T-helper 9 cell (primary cell): ENCODE measurements at places on chromosomes 3 and 15.

DNA sequence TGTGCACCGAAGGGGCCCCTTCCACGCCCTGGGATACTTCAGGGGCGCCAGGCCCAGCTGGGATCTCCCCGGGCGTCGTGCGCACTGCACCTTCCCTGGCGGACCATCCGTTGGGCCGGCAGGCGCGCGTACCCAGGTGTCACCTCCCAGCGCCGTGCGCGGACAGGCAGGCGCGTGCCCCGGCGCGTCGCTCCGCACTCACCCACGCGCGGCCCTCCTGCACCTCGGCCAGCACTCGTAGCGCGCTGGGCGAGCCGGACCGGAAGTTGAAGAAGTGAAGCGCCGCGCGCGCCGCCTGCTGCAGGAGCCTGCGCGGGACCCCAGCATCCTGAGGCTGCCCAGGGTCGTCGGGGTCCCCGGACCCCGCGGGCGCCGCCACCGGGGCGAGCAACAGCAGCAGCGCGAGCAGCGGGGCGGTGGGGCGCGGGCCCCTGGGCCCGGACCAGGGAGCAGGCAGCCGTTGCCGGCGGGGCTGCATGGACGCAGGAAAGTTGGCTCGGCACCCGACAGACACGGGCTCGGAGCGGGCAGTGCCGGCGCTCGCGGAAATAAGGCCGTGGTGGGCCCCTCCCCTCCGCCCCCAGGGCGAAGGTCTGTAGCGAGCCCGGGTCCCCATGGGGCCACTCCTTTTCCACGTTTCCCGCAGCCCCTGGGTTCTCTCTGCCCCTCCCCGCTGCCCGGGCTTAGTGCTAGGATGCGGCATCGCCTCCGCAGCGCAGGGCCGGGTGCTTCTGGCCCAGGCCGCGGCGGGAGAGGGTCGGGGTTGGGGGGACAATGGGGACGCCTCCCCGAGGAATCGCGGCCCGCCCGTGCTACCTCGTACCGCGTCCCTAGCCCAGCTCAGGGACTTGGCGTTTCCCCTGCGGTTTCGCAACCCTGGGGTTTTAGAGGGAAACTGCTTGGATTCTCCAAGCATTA is at the start of gene RARRES1:
Gene RARRES1, minus strand, starts transcription at position 520 of the 918 bp plus-strand sequence. Its CDS starts 42 bp downstream, at position 478.
- no peak for DNase-seq

DNA sequence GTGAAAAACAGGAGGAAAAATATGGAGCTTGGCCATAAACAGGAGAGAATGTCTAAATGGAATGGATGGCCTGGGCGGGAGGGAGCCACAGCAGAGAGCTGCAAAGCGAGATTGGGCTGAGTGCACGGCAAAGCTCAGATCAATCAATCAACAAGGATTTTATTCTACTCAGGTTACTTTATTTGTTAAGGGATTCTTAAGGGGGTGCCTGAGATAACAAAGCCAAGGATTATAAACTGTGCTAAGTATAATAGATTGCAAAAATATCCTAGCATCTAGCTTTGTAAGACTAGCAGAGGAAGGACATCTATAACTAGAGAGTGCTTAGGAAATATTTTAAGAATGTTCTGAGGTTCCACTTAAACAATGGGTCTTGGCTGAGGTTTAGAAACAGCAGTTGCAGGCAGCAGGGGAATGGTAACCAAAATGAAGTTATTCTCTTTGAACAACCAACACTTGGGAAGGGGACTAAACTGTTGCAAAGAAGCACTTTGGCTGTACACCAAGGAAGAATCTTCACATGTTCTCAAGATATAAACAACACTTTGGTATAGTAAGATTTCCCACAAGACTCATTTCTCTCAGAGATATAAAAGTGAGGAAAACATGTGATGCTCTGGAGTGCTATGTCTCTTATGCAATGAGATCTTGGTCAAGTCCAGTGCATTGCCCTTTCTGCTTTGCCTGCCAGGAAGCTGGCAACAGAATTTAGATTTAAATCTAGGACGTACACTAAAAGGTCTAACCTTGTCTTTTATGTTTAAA is 35.5 kb downstream of the TMEM212 start:
- no peak for DNase-seq

GRCh38 chr3:113057117-113057516 is 66.3 kb downstream of the GTPBP8 start:
- DNase-seq = no peak

DNA sequence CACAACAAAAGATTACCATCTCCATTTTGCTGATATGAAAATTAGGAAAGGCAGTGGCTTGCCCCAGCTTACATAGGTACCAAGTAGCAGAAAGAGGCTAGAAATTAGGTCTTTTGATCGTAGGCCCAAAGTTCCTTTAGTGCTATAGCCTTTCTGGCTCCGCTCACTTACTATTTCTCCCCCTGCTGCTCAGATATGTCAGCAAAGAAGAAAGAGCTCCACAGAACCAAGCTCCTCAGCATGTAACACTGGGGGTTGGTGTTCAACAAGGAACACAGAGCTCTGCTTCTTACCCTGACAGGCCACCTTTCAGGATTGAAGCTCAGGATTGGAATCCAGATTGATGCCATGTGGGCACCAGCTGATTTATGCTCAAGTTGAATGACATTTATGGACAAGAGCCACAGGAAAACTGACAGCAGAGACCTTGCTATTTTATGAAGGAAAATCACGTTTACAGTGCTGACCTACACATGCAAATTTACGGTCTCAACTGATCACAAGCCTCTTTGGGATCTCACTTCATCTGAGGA is 6.1 kb upstream of the IL12A start:
- DNase-seq = no peak

DNA sequence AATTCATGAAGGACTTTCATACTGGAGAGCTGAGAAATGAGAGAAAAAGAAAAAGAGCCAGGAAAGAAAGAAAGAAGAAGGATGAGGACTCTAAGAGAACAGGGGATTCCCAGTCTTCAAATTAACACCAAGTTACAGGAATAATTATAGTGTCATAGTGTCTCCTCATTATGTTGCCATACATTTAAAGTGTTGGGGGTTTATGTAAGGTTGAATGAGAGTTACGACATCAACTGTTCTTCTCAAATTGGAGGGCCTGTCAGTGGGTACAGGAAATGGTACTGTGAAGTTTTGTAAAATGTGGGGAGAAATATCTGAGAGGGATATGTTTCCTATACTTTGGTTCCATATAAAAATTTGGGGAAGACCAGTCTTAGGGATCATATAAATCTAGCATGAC is 12.3 kb upstream of the CD200 start:
- DNase-seq = no peak

DNA sequence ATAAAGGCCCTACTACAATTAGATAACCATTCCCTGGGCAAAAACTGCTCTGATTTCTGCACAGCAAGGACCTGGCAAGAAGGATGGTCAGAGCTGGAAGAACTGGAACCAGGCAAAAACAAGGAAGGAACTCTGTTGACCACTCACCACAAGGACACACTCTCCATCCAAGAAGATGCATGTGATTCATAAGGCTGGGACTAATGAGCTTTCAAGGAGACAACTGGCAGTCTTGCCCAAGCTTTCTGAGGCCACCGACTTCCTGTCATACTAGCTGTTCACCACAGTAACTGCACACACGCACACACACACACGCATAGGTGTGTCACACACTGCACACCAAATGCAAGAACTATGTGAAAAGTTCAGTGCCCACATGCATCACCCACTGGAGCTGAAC is 256.6 kb downstream of the OCA2 start:
- no peak for DNase-seq

GRCh38 chr3:145422556-145422955 is 738.4 kb downstream of the PLOD2 start:
- DNase-seq = no peak

GRCh38 chr15:70509731-70510143 is 253.6 kb downstream of the UACA start:
- no peak for DNase-seq

GRCh38 chr15:34855413-34855812 is 60.1 kb upstream of the ACTC1 start:
- DNase-seq = no peak

GRCh38 chr3:82610236-82610635 is 848.8 kb upstream of the GBE1 start:
- no peak for DNase-seq

- DNase-seq = no peak
Observed at GRCh38 chr3:187228740-187229139, 31.5 kb downstream of the RTP1 start.

GRCh38 chr3:16289144-16289889 is 24.3 kb downstream of the OXNAD1 start:
- DNase-seq = no peak

- peak; percentile 57 for DNase-seq
Observed at GRCh38 chr15:81293728-81294515, 30.0 kb downstream of the STARD5 start.

DNA sequence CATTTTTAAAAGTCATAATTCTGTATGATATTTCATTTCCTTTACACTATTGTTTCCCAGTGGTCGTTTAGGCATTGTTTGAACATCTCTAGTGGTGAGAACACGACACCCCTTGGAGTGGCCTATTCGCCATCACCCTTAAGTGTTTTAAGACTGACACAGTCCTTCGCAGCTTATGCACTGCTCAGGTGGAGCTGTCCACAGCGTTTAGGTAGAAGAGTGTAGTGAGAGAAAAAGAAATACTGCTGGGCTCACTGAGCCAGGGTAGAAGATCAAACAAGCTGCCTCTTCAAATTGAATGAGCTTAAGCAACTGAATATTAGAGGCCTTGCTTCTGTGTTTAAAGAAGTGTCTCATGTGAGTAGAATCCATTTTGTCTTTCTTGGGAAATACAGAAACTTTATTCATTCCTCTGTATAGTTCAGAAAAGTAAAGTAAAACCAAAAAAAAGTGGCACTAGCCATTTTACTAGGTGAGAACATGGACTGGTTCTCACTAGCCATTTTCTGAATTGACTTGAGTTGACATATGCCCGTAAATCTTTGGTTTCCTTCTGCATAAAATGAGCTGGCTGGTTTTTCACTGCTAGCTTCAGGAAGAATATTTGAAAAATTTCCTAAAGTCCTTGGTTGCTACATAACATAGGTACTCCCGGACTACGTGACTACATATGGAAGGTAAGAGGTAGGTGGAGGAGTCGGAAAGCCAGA is 155.9 kb downstream of the P3H2 start:
- no peak for DNase-seq

DNA sequence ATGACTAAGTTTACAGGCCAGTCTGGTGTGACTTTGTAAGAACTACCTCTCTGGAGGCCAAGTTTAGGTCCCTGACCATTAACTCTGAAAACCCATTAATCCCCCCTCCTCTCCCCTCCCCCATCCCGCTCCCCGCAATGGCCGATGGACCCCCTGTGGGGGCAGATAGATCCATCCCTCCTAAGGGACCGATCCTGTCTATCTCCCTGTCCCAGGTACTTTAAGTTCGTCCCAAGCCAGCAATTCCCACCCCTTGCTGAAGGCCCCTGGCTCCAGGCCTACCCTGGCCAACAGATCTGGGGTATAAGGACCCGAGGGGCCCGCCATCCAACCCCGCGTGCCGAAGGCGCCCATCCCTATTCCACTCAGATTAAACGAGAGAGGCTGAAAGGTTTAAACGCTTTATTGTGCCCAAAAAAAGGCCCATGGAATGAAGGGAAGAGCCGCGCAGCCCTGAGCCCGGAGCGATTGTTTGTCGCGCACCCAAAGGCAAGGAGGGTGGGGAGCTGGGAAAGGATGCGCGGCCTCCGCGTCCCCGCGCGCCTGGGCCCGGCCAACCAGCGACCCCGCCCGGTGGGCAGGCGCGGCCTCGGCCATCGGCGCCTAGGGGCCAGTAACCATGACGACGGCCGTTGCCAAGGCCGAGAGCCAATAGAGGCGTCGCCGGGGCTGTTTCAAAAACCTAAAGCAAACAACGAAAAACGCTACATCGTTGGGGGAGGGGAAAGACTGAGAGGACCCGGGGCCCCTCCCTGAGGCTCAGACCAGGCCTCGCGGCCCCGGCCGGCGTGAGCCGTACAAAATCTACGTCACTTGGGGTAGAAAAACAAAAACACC is 35.9 kb downstream of the HMCES start:
- DNase-seq = no peak

DNA sequence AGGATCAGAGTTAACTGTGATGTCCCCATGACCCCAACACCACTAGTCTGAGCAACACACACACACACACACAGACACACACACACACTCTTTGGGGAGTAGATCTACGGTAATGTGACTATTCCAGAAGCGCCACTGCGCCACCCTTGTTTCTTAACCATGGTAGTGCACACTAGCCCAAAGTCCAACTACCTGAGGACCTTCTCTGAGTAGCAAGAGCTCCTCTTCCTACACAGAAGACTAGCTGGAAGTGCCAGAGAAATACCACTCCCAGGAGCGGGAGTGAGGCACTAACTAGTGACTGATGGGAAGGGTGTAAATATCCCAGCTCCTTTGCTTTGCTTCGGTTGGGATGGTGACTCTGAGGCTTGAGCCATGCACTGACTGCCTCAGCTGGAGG is 96.0 kb upstream of the EIF1B start:
- DNase-seq = no peak

DNA sequence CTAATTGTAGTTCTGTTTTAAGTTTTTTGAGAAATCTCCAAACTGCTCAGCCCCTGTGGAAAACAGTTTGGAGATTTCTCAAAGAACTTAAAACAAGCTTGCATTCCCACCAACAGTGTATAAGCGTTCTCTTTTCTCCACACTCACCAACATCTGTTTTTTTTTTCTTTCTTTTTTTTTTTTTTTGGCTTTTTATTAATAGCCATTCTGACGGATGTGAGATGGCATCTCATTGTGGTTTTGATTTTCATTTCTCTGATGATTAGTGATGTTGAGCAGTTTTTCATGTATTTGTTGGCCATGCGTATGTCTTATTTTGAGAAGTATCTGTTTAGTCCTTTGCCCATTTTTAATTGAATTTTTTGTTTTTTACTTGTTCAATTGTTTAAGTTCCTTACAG is 73.1 kb upstream of the COL8A1 start:
- no peak for DNase-seq

DNA sequence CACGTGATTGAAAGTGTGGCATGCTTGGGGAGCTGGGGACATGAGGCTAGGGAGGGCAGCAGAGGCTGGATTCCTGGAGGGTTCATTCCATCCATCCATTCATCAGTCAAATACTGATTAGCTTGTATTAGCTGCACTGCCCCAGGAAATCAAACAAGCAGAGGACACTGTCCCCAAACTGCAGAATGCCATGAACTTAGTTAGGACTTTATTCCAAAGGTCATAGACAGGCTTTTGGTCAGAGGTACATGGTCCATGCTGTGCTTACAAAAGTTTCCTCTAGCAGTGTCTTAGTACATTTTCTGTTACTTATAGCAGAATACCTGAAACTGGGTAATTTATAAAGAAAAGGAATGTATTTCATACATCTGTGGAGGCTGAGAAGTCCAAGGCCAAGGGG is 47.7 kb downstream of the LMCD1 start:
- no peak for DNase-seq

GRCh38 chr15:66401130-66402021 is 14.7 kb downstream of the MAP2K1 start:
- DNase-seq = no peak

DNA sequence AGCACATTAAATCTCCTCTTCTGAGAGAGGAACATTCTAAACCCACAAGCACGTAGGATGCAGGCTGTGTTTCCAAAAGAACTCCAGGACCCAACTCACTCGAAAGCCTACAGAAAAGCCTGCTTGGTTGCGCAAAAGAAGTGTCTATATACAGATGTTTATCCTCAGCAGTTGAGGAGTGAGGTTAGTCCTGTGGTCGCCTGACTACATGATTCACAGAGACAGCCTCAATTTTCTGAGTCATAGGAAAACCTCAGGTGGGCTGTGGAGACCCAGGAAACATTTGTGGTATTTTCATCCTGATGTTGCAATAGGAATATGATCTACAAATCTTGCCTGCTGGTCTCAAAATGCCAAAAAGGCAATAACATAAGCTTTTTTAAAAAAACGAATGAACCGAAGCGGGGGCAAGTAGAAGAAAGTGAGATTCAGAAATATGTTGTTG is 183.8 kb upstream of the THRB start:
- DNase-seq = no peak

GRCh38 chr3:155420881-155421486 is 127.5 kb upstream of the STRIT1 start:
- no peak for DNase-seq
